ENCODE measurements at places on chromosomes 5 and 9.

- no peak for DNase-seq
Observed at GRCh38 chr9:133396952-133397351, 20.8 kb downstream of the STKLD1 start.

DNA sequence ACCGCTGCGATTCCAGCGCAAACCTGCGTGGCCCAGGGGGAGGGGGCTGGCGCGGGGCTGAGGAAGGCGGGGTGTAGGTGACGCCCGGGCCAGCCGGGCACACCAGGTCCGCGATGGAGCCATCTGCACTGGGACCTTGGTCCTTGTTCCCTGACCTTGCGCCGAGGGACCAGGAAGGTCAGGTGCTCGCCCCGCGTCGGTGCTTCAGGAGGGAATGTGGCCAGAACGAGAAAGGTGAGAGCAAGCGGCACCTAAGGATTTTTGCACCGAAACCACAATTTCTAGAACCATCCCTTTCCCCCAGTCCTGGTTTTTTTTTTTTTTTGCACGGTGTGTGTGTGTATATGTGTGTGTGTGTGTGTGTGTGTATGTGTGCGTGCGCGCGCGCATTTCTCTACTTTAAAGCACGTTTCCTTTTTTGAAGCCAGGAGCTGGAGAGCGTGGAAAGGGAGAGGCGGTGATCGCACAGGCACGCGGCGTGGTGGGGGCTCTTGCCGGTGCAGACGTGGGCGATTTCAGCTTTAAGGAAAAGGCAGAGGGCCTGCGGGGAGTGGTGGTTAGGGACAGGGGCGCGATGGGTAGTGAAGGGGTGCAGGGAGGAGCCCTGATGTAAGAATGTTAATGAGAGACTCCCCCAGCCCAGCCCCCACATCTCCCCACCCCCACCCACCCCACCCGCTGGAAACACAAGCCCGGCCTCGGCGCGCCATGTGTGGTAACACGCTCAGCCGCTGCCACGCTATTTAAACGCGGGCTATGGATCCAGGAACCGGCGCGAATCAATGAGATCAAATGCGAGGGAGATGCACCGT lies at the start of gene NPR3:
NPR3 (plus strand) TSS at position 772 of the 812 bp plus-strand sequence. CDS start 456 bp downstream, outside the sequence.
- no peak for DNase-seq

DNA sequence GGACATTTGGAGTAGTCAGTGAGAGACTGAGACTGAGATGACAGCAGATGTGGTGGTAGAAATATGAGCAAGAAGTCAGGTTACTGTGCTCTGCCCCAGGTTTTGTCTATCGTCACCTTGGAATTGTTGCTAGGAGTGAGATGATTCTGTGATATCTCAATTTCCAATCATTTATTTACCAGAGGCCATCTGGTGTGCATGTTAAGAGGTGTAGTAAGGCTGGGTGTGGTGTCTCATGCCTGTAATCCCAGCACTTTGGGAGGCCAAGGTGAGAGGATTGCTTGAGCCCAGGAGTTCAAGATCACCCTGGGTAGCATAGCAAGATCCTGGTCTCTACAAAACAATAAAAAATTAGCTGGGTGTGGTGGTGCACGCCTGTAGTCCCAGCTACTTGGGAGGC lies 38.6 kb upstream of the CARTPT start:
- DNase-seq = no peak

- no peak for DNase-seq
Observed at GRCh38 chr5:53827211-53827651, 266.8 kb downstream of the NDUFS4 start.

GRCh38 chr5:115978779-115979178 lies 16.5 kb downstream of the LVRN start:
- DNase-seq = no peak

- DNase-seq = no peak
Observed at GRCh38 chr9:130682421-130683121, 11.0 kb upstream of the EXOSC2 start.

GRCh38 chr9:71795097-71795813 lies 26.9 kb upstream of the CEMIP2 start:
- DNase-seq = no peak

GRCh38 chr5:159263569-159263905 lies 447 bp downstream of the UBLCP1 start:
- DNase-seq = no peak

DNA sequence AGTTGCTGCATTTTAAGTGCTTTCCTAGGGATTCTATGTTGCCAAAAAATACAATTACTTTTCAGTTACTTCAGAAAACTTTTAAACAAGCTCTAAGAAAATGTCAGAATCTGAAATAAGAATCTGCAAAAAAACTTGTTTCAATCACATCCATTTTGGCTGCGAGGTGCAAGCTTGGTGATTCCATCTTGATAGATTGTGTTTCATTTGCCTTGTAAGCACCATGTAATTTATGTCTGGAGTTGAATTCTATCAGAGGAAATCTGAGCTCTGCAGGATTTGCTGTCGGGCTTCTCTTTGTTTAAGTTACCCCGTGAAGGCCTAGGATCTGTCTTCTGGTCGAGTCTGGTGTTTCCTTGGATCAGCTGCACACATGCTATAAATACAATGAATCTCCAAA lies 40.4 kb upstream of the MAN2A1 start:
- DNase-seq = no peak

DNA sequence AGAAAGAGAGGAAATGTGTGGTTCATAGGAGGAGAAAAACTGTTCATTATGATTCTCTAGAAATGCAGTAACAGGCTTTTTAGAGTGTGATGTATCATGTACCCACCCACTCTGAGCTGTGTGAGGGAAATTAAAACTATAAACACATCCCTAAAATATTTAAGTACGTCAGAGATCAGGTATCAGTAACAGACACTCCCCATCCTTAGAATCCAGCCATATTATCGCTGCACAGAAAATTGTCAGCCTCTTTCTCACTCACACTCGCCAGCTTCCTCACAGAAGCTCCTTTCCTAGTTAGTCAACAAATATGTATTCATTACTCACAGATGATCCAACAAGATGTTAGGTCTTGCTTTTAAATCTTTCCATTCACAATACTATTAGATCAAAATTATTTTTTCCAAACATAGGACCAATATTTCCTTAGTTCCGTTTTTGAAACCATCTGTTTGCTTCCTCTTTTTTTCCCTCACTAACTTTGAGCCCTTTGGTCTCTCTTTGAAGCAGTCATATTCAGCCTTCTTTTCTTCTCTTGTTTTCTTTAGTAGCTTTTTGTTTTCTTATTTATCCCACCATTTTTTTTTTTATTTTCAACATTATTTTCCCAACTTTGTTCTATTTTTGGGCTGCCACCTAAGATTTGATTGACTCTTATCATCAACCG lies 13.6 kb upstream of the MAST4 start:
- no peak for DNase-seq

DNA sequence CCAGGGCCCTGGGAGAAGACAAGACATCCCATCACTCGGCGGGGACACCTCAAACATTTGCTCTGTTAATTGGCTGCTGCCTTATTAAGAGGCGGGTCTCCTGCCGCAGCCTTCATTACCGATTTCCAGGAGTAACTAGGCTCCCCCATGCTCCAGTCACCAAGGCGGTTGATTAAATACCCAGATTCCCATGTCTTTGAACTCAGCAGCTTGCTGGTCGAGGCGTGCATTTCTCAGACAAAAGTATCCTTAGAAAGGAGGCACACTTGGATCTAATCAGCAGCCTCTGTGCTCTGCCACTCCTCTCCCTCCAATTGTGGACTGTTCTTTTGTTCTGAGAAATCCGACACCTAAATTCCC lies 228.8 kb downstream of the FSTL4 start:
- no peak for DNase-seq

DNA sequence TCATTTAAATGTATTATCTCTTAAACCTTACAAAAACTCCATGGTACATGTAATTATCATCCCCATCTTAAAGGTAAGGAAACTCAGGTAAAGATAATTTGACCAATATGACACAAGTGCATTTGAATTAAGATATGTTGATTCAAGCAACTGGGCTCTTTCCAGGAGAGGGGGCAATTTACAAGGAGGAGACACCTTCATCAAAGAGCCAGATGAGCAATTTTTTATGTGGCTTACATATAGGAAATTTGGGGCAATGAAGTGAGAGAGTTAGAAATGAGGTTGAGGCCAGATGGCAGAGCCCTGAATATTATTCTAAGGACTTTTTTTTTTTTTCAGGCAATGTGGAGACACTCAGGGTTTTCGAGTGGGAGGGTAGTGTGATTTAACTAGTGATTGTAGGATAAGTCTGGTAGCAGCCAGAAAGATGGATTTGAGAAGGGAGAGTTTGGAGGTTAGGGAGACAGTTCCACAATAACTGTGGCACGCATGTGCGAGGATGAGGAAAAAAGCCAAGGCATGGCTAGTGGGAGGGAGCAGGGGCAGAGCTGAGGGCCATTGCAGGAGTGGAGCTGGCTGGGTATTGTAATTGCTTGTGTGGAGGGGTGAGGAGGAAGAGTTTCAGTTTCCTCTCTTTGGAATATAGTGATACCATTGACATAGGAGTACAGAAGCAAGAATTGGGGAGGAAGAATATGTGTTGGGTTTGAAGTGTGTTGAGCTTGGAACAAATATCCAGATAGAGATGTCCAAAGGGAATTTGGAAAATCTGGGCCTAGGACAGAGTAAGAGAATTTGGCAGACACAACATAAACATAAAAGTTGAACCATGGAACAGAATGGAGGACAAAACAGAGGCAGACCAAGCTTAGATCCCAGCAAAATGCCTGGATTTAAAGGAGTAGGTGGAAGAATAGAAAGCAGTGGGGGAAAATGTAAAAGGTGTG lies 72.0 kb downstream of the ACTBL2 start:
- no peak for DNase-seq

GRCh38 chr5:136350343-136350742 lies 15.0 kb downstream of the TRPC7 start:
- DNase-seq = no peak

GRCh38 chr9:4979239-4979638 lies 5.8 kb upstream of the JAK2 start:
- no peak for DNase-seq

DNA sequence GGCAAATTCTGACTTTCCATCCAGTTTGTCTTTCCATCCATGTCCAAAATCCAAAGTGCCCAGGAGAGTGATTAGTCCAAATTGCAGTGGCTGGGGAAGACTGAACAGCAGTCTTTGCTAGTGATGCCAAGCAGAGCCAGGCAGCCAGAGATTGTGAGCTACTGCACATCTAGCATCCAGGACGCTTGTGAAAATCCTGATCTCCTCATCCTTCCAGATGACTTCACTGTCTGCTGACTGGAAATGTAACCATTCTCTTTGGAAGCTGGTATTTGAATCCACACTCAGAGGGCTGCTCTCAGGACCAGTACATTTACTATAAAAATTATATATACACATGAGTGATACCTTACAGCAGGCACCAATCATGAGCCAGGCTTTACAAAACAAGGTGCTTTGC lies 49.6 kb downstream of the MACROH2A1 start:
- DNase-seq = no peak

GRCh38 chr9:116668970-116669695 lies 18.0 kb upstream of the TRIM32 start:
- DNase-seq = no peak

DNA sequence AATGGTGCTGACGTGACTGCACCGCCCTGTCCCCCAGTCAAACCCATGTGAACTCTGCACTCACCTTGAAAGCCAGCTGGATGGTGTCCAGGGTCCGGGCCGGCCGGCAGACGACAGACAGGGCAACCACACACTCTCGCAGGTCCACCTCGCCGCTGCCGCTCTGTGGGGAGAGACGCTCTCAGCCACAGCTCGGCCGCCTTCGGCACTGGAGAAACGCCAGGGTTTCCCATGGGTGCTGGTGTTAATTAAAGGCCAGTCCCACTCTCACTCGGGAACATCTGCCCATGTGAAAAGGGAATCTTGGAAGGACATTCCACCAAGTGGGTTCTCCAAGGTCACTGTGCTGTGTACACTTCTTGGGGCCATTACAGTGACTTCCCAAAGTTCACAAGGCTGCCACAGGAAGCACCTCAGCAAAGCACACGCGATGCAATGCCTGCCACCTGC lies 25.5 kb upstream of the SLC6A3 start:
- no peak for DNase-seq

DNA sequence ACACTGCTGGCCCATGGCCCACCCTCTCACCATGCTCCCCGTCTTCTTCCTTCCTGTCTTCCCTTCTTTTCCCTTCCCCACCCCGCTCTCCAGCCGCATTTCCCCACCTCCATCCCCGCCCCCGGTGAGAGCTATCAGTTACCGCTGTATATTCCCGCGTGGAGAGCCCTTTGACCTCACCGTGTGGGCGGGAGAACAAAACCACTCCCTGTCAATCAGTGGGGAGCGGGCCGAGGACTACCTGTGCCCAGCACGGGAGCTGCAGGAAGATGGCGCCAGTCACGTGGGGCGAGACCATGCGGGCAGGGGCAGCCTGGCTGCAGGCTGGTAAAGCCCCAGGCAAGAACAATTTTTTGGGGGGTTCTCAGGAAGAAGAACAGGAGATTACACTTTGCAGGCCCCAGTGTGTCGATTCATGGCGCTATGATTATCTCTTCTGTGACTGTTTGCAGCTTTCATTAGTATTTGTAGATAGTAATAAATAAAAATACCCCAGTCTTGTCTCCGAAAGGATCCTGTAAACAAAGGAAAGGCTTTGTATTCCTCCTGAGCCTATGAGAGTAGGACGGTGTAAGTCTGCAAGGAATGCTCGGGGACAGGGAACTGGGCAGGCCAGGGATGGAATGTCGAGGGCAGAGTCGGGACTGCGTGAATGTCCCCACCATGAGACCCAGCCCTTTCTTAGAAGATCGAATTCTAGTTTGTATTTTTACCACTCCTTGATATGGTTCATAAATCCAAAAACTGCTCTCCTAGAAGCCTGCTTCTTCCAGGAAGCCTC lies 14.8 kb upstream of the DMRT1 start:
- DNase-seq = no peak

DNA sequence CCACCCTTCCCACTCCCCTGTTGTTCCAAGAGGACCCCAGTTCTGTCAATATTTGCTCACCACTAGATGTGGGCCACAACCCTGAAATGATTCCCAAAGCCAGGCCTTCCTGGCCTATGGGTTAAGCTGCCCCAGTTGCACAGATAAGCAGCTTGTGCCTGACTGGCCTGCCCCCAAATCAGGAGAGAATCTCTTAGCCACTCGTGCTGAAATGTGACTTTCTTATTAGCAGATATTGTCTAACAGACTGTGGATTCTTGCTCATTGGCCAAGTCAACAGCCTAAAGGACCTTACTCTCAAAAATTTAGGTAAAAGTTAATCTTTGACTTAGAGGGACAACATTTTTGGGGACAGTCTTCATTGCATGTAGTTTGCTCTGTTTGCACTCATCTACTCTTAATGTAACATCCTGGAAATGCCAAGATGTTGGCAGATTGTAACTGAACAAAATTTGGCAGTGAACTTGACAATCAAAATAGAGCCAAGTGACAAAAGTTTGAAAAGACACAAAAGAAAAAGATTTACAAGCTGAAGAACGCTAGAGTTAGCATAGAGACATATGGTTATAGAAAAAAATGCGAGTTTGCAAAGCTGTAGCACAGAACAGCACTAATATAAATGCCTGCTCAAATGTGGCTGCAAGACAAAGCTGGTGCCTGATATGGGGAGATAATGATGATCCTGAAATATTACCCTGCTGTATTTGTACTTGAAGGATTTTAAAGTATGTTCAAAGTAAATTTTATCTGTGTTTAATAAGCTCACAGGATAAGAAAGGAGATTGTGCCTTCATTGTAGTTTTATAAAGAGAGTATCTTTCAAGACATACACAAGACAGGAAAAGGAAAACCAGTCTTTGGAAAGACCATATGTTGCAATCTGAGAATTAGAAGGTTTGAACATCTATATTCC lies 29.0 kb upstream of the FSD1L start:
- no peak for DNase-seq
